ENCODE measurements at places on chromosomes 2 and 18.
A peak's percentile ranks its signal among the peaks of the same experiment; 100 is the strongest.

GRCh38 chr2:39780825-39781600, 2.0 kb upstream of the THUMPD2 start:
- DNase-seq: no peak

DNA sequence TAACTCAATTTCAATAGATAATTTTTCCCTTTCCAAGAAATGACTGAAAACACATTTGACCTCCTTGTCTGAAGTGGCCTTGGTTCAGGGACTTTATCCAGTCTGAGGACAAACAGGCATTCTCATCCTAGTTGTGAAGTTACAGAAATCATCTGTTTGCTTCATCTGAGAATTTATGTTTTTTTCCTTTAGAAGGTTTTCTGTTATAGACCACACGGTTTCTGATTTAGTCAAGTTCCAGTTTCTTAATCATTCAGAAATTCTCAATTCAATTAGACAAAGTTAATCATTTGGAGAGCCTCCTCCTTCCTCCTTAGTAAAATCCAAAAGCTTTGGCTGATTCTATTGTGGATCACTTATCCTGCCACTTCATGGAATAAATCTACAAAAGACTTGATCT, 60.9 kb downstream of the ICOS start:
- DNase-seq: no peak

- DNase-seq: no peak
These were observed 33.1 kb upstream of the NPC1 start for GRCh38 chr18:23619388-23619881.

GRCh38 chr2:190648289-190649034, 421 bp upstream of the NAB1 start:
- peak; percentile 84 for DNase-seq

- no peak for DNase-seq
These were observed 178.6 kb downstream of the ZBTB7C start for GRCh38 chr18:48230467-48231113.

All from activated T-helper 1 cell treated with anti-CD3 and anti-CD28 coated beads, Interleukin-12 subunit alpha, Interleukin-12 subunit beta, Interleukin-2, Interleukin-4 antibody, amounts not matched to agents 30 ng/mL and 10 ng/mL and 1 ng/mL, durations not matched to agents 14 hours and 24 hours and 36 hours (primary cell).